Urothelium cell line (cell line): ENCODE measurements at places on chromosomes 7 and 10.

GRCh38 chr7:47807756-47808155, 140.5 kb downstream of the PKD1L1 start:
- DNase-seq, result no peak

DNA sequence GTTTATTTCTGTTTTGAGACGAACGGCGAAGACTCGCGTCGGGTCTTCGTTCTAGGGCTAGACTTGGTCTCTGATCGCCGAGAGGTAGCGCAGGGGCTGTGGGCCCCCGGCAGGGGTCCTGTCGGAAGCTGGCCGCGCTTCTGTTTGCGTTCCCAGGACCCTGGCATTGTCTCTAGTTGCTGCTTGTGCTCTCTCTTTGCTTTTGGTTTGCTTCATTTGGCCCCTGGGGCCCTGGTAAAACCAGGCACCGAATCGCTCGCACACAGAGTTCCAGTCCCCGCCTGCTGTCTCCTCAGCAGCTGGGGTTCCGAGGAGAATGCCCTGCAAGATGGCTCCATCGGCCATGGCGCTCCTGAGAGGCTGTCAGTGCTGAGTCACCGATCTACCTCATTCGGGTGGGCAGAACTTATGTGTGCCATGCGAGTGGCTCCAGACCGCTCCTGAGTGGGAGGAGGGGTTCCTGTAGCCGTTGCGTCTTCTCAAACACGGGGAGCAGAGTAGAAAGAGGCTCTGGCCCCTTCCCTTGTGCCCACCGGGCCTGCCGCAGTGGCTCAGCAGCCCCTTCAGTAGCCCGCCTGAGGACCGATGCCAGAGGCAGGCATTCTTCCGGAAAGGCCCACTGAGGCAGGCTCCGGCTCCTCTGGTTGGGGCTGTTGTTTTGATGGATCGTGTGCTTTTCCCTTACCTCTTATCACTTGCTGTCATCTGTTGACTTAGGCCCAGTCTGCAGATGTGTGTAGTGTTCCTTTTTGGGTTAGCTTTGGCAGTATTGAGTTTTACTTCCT, 826 bp downstream of the CHPF2 start:
- no peak for DNase-seq

DNA sequence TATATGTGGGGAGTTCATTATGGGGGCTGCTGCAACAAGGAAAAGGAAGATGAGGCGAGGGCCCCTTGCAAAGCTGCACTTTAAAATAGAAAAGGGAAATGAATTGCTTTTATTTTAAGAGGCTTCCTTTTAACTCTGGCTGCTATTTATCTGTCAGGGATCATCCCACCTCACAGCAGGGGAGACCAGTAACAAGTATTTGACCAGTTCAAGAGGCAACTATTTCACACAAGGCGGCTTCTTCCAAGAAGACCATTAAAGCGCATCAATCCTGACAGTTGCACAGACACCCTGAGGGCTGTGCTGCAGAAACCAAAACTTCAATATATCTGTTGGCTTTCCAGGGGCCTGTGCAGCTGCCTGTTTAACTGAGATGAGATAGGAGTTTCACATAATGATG, 1009.2 kb downstream of the SORCS3 start:
- DNase-seq, result no peak

DNA sequence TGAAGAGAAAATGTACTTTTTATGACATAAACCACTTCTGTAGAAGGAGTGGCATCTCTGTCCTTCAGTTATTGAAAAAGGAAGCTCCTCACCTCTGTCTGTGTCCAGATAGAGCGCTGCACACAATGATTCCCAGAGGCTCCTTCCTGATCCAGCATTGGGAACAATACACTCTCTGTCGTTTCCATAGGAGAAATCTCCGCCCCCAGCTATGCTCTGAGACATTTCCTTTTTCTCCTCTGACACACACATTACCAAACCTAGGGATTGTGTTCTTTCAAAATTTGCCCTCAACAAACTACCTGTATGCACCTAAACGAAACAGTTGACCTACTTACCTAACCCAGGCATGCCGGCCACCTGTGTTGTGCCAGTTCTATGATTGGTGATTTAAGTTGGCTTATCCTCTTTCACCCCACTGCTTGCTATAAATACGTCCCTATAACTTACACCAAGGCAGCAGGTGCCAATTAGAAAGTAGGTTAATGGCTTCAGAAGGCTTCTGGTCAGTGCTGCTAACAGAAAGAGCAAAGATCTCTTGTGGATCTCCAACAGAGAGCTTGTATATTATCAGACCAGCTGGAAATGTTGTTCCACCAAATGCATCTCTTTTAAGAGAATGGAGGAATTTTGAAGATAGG, 140.1 kb upstream of the JCAD start:
- no peak for DNase-seq
